SIG-M5 (cell line): ENCODE measurements at places on chromosomes 4 and X.

DNA sequence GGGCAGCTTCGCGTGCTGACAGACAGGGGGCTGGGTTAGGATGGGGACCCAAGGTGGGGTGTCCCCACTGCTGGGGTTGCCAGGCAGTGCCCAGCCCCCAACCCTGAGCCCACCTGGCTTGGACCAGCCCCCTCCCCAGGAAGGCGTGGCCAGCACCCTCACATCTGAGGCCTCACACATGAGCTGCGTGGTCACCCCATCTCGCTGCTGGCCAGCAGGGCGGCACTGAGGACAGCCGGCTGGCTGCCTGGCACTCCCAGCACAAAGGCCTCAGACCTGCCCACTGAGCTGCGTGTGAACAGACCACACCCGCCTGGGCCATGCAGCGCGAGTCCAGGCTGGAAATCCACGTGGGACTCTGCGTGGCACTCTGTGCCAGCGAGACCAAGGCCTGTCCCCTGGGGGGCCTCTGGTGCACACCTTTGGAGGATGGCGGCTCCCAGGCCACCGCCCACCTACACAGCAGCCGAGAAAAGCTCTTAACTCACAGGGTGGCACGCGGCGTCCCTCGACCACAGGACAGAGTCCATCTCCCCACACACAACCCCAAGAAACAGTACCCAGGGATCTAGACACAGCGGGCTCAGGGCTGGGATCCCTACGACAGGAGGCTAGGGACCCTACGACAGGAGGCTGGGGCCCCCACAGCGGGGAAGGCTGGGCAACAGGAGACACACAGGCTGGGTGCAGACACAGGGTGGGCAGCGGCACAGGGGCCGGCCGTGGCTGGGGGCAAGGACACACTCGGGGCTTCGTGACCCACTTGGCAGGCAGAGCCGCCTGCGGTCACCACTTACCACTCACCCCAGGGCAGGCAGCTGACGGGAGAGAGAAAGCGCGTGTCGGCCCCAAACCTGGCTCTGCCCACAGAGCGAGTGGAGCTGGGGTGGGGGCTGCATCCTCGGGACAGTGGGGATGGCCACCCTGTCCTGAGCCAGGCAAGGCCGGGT, 9.8 kb downstream of the DGKQ start:
- DNase-seq = no peak

DNA sequence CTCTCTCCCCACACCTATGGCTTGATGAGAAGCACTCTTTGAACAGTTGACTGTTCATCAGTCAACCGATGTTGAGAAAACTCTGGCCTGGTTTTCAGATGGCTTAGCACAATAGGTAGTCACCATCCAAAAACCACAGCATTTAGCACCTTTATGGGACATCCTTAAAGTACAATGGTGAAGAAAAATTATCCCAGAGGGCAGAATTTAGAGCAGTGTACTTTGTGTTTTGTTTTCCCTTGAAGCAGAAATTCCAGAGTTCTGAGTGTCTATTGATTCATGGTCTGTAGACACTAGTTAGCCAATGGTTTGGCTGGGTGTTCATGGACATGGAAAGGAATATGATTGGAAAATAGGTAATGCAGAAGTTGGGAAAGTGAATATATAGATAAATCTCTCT, 487.0 kb downstream of the PDHA2 start:
- no peak for DNase-seq

DNA sequence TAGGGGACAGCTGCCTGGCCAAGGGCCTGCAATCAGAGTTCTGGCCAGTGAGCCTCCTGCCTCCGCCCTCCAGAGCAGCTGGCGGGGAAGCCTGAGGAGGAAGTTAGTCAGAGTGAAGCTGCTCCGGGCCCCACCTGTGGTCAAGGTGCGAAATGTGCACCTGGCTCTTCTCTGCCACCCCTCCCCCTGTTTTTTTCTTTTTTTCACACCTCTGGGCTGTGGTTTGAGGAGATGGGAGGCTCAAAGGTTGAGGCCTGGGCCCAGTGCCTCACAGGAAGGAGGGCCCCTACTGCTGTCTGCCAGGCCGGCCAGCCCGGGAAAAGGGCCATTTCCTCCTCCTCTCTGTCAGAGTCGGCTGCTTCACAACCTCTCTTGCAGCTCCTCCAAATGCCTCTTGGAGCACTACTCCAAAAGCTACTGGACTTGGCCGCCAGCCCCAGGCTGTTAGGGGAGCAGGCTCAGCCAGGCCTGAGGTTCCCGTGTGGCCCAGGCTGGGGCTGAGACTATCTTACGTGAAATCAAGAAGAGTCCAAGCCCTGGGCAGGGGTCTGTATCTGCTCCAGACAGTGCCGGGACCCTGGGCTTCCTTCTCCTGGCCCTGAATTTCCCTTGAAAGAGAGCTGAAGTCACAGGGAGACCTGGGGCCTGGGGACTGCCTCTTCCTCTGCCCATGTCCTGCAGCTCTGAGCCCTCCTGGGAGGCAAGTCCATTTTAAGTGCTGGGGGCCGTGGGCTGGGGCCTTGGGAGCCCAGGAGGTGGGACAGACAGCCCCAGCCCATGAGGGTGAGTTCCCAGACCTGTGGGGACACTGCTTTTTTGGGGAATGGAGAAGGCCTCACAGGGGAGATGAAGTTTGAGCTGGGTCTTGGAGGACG, 4.5 kb upstream of the CXCR3 start:
- no peak for DNase-seq

- DNase-seq = no peak
Measured at GRCh38 chr4:73663576-73663975, 43.3 kb upstream of the RASSF6 start.

GRCh38 chrX:149909324-149910177, 19.8 kb upstream of the HSFX4 start:
- DNase-seq = no peak

DNA sequence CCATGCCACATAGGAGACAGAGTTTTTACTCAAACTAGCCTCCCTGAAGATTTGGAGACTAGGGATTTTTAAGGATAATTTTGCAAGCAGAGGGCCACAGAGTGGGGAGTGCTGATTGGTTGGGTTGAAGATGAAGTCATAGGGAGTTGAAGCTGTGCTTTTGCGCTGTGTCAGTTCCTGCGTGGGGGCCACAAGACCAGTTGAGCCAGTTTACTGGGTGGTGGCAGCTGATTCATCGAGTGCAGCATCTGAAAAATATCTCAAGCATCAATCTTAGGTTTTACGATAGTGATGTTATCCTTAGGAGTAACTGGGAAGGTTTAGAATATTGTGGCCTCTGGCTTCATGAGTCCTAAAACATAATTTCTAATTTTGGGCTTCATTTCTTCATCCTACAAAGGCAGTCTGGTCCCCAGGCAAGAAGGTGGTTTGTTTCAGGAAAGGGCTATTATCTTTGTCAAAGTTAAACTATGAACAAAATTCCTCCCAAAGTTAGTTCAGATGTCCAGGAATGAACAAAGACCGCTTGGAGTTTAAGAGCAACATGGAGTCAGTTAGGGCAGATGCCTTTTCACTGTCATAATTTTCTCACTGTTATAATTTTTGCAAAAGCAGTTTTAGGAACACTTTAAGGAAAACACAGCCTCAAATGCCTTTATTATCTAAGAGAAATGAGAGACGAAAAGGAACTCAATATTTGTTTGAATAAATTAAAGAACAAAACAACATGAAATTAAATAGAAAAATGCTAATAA, 960.8 kb upstream of the PRKX start:
- DNase-seq = no peak

GRCh38 chr4:139540161-139540560, 15.9 kb downstream of the SETD7 start:
- DNase-seq = no peak

- no peak for DNase-seq
Measured at GRCh38 chr4:181008164-181008563, 1235.0 kb upstream of the TENM3 start.

DNA sequence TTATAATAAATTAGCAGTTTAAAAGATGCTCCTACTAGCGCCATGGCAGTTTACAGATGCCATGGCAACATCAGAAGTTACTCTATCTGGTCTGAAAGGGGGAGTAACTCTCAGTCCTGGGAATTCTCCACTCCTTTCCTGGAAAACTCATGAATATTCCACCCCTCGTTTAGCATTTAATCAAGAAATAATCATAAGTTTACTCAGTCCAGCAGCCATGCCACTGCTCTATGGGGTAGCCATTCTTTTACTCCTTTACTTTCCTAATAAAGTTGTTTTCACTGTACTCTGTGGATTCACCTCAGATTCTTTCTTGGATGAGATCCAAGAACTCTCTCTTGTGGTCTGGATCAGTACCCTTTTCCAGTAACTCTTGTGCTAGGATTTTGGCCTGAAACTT, 52.3 kb downstream of the GUCY1B1 start:
- DNase-seq = no peak

DNA sequence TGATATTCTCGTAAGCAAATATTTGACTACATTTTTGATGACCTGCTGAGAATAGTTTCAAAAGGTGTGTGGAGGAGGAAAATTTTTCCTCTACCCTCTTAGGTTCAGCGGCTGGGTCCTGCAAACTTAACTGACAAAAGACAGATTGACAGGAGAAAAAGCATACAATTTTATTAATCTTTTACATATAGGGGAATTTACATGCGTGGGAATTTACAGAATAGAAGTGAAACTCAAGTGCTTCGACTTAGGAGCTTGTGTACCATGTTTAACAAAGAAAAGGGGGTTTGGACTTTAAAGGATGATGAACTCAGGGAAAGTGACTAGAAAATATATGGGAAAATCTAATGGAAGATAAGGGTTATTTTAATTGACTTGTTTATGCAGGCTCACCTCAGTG, 2.5 kb downstream of the HERC6 start:
- no peak for DNase-seq

DNA sequence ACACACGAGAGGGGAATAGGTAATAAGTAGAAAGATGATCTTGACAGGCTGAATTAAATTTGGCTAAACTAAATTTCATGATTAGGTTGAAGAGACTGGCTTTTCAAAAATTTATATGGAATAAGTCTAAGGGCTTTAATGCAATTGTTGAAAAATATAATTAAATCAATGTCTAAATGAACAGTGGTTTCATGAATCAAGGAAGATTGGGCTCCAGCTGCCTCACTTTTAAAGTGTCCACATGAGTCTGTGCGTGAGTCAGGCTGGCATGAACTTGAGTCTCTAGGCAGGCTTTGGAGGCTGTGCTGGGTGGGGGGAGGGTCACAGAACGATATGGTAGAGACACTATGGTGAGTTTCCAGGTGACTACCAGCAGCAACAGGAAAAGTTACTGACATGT, 111.9 kb downstream of the SORBS2 start:
- DNase-seq = no peak

DNA sequence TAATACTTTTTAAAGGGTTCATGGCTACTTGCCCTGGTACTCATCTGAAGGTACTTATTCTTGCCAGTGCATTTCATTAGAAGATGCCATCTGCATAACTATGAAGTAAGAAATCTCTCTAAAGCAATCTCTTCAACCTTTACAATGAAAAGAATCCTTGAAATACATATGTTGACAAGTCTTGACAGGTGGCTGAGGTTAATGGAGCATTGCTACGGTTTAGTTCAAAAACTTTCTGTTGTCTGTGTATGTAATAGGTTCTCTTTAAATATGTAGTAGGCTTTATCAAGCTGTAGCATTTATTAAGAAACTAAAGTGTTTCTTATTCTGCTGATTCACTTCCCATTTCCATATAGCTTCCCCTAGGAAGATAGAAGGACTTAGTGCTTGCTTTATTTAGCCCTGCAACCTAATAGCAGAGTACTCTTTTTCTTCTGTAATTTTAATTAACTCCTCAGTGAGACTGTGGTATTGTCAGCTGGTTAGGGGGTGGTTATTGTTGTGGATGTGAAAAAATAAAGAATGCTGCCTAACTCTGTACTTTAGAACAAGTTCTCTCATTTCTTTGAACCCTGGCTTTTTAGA, 39.3 kb downstream of the SLAIN2 start:
- no peak for DNase-seq

- DNase-seq = no peak
Measured at GRCh38 chrX:66632473-66632872, 6.4 kb downstream of the EDA2R start.

GRCh38 chr4:158371158-158371557, 150.5 kb upstream of the RXFP1 start:
- DNase-seq = no peak

DNA sequence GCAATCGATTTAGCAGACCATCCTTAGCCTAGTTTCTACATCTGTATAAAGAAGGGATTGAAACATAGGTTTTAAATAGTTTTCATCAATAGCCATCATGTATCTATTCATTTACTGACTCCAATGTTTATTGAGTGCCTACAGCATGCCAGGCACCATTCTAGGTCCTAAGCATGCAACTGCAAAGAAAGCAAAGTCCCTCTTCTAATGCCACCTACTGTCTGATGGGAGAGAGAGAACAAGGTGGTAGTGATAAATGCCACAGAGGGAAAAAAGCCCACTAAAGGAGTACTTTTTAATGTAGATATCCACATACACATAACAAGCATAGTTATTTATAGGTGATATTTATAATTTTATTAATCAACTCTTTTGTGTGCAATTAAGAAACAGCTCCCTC, 67.6 kb upstream of the PPARGC1A start:
- DNase-seq = no peak

DNA sequence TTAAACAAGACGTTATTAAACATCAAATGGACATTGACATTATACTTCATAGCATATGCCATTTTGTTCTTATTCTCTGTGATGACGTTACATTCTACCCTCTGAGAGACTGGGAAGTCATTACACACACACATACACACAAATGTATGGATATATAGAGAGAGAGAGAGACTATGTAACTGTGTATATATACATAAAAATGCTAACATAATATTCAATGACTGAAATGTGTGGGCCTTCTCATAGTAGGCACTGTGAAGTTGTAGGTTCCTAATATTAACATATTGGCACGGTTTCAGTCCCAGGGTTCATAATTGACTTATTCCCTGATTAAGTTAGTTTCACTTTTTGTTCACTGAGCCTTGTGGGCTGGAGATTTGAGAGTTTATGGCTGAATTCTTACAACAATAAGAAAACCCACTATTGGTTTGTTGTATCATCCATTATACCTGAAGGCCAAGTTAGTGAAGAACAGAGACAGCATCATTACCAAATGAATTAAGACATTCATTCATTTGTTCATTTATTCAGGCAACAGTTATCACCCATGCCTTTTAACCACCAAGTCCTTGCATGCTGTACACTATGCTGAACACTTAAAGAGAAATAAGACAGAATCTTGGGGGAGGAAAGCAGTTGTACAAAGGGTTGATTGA, 68.5 kb downstream of the GAB1 start:
- no peak for DNase-seq

GRCh38 chrX:20066968-20067708, 49.6 kb downstream of the MAP7D2 start:
- no peak for DNase-seq

GRCh38 chr4:78753091-78753490, 23.1 kb upstream of the BMP2K start:
- DNase-seq = no peak

- DNase-seq = no peak
Measured at GRCh38 chr4:54840430-54840829, 182.7 kb downstream of the KIT start.

DNA sequence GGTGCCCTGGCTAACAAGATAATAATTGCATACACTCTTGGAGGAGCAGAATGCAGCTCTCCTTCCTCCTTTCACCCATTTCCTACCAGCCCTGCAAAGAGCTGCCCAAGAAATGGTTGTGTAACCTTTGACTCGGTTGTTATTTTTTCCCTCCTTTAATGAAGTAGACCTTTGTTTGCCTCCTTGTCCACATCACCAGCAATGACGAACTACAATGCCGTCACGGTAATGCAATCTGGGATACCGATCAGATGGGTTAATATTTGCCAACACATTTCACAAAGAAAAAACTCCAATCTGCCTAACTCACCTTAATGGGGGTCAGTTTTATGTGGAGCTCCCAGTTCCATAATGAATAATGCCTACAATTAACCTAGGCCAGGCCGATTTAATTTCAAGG, 32.0 kb downstream of the GPRIN3 start:
- DNase-seq = no peak
